ENCODE measurements at places on chromosomes 5 and 9.
A peak's percentile ranks its signal among the peaks of the same experiment; 100 is the strongest.

DNA sequence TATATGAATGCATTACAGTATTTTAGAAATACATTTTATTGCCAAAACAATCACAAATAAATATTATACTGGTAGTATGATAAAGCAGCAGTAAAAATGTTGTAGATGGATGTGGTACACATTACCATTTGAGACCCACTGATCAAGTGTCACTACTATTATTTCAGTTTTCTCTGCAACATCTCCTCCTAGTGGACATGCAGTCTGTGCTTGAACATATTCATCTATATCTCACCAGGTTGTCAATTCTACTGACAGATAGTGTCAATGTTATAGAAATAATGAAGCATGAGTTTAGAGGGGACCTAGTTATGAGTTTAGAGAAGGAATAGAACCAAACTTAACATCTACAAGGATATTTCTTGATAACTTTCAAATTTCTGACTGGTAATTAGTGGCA is 39.2 kb upstream of the ELOVL7 start:
- peak; percentile 25 for DNase-seq

DNA sequence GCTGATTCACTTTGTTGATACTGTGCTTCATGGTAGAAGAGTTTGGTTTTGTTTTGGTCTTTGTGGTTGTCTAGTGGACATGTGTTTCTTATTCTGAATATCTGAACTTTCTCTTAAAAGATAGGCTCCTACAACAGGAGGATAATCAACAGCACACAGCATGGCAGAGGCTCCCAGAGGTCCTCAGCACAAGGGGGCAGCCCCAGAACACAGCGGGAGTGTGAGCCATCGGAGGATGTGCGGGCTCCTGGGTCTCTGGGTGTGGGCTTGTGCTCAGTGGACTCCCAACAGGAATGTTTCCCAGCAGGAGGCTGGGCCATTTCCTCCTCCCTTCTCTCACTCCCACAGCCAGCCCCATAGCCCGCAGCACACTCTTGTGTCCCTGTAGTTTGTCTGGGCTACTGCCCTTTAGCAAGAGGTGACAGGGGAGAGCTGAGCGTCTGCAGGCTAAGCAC is 164.3 kb upstream of the OTULINL start:
- no peak for DNase-seq

- no peak for DNase-seq
Measured at GRCh38 chr9:127444283-127444920, 6.8 kb downstream of the RPL12 start.

DNA sequence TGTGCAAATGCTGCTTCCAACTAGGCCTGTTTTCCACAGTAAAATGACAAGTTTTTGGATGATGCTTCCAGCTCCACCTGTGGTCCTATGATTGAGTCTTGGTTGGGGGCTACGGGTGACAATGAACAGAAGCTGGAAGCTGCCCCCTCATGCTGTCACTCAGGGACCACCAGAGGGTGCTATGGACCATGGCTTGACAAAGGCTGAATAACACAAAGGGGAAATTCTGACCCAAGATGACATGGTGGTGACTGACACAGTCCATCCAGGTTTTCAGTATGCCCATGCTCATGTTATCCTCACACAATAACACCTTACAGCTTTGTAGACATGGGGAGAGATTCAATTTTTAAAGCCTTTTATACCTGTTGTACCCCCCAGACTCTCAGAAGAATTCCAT is 23.9 kb upstream of the SAP30L start:
- no peak for DNase-seq

DNA sequence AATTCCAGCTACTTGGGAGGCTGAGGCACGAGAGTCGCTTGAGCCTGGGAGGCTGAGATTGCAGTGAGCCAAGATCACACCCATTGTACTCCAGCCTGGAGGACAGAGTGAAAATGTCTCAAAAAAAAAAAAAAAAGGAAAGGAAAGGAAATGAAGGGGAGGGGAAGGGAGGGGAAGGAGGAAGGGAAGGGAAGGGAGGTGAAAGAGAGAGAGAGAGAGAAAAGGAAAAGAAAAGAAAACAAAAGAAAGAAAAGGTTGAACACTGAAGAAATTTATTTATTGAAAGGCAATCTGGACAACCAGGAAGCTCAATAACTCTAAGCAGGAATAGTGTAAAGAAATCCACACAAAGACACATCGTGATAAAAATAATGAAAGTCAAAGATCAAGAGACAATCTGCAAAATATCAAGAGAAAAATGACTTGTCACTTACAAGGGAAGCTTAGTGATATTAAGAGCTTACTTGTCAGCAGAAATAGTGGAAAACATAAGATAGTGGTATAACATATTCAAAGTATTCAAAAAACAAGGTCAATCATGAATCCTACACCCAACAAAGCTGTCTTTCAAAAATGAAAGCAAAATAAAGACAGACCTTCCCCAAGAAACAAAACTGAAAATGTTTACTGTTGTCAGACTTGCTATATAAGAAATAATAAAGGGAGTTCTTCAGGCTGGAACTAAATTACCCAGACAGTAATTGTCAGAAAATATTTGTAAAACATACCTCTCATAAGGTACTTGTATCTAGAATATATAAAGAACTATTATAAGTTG is 10.9 kb upstream of the RIMOC1 start:
- no peak for DNase-seq

Measured in inflammatory macrophage treated with lipopolysaccharide for 1 hour (primary cell).